ENCODE measurements at places on chromosomes 7 and 10. TPM values are rescaled to one million over a fixed set of nuclear protein-coding genes. Genes with fewer than 3 reads are reported as not detected.

DNA sequence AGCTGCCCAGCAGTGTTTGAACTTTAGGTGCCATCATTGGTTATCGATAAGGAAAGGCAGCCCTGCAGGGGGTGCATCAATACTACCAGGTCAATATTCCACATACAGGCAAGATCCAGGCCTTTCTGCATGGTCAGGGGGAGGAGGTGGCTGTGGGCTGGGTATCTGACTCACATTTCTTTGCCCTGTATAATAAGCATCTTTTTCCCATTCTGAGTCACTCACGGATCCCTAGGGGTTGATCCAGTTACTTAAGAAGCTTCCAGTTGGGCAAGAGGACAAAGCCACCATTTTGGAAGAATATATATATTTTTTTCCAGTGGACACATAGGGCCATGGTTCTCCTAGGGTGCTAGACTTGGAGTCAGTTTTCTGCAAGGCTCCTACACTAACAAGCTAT, 114.2 kb upstream of the HABP2 start:
- no peak for DNase-seq

DNA sequence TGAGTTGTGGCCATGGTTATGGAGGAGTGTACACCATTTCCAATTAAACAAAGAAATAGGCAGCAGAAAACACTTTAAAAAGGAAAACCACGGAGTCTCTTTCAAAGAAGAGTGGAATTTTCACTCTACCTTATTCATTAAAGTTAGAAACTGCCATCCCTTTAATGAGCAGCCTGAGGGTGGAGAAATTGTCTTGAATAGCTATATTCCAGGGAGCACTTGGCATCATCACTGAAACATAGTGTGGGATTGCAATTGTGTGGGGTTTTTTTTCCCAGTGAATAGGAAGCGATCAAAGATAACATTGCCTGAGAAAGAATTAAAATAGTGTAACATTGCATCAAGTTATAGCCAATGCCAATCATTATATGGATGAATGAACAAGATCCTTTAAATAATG, 191.6 kb downstream of the TEX36 start:
- no peak for DNase-seq

- no peak for DNase-seq
Observed at GRCh38 chr10:127175357-127176110, 20.9 kb downstream of the INSYN2A start.

DNA sequence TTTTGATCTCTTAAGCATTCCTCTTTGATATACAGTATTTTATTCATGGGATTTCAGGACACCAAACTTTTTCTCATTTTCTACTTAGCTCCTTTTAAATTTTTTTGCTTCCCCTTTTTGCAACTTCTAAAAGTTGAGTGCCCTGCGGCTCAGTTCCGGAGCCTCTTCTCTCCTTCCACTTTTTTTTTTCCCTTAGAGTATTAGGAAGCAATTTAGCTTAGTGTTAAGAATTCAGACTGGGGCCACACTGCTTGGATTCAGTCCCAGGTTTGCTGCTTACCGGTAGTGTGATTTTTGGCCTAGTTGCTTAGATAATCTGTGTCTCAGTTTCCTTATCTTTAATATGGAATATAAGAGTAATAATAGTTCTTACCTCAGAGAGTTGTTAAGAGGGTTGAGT, 3.4 kb downstream of the STAM start:
- no peak for DNase-seq

DNA sequence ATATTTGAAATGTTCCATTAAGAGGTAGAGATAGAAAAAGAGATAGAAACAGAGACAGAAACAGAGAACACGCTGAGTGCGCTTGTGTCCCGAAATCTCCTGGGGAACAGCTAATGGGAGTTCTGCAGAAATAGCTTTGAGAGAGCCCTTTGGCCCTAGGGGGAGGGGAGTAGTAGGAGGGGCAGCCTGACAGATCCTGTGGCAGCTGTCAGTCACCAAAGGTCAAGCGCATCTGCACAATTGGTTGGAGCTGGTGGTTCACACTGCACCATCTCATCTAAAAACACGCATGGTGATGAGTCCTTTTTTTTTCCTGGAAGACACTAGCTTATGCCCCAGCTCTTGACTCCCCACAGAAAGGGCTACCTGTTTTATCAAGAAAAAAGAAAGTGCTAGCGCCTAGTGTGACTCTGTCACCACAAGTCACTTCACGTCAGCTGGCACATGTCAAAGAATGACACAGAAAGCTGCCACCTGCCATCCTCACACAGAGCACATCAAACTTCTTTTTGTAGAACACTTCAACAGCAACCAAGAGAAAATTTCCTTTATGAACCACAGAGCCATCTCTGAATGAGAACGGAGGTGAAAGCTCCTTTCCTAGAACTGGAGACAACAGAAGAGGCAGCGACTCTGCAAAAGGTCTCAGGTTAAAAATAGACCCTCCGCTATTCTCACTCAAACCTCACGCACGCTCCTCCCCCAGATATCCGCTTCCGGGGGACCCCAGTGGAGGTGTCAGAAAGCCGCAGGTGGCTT, 125.7 kb downstream of the GFRA1 start:
- no peak for DNase-seq

DNA sequence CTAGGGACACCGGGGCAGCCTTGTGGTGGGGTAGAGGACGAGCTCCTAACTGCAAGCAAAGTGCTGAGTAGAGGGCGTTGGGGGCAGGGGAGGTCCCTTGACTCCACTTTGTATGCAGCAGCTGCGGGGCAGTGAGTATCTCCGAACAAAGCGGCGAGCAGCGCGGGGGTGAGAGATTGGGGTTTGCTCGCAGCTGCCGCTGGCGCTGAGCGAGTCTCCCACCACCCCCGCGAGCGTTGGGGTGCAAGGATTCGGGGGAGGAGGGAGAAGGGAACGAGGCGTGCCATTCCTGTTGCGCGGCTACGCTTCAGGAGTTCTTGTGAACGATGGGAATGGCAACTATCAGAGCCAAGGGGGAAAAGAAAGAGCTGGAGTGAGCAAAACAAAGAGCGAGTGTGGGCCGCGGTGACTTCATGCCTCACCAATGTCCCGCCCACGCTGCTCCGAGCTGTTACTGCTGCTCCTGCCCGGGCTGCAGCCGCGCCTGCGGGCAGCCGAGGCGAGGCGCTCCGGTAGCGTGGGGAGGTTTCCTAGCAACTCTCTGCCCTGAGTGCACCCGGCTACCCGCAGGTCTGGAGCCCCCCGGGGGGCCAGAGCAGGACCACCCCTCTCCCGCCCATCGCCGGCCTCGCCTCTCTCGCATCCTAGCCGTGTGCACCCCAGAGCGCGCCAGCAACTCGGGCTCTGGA, at the start of gene ITGB8:
ITGB8 (plus strand) TSS at position 662 of the 689 bp plus-strand sequence. CDS start 907 bp downstream, outside the sequence.
- DNase-seq = peak; percentile 87

- DNase-seq = peak; percentile 32
Observed at GRCh38 chr7:116812860-116813259, 49.5 kb upstream of the CAPZA2 start.

DNA sequence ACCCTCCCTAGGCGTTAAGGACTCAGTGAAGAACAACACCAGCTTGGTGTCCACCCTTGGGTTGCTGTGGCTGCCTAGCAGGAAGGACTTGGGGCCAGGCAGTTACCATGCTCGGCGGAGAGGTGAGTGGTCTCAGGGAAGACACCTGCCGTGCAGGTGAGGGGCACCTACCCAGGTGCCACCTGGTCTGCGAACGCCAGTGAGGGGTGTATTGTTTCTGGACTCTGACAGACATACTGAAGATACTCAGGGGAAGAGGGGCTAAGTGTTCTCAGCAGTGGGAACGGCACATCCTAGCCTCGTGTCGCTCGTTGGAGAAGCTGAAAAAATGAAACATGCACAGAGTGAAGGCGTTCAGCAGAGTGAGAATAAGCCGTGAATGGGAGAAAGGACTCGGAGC, 22.6 kb downstream of the DOCK1 start:
- no peak for DNase-seq

Gene SAP25
- polyA plus RNA-seq = 1.6 TPM

Gene CDC123
- 121 TPM for polyA plus RNA-seq

GRCh38 chr7:23114896-23115295, 9.3 kb downstream of the KLHL7 start:
- no peak for DNase-seq

DNA sequence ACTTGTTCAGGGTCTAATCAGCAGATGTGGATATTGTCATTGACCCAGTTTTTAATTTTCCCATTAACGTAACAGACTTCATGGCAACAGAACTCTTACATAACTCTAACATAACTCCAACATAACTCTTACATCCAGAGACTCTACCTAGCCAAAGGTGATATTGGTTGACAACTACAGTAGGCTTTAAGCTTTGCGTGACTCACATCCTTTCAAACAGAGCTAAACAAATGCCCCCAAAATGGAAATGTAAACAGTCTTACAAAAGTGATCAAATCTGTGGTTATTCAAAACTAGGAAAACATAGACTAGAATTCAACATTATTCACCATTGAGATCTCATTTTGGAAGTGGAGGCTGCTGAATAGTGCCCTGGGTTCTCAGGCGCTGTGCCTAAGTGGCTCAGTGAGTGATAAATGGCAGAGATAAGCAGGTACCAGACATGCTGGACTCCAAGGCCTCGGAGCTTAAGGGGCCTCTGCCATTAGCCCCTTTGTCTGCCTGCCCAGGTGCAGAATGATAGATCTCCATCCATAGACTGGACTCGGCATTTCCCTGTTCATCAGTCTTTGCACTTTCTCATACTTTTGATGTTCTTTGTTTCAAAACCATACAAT, 34.3 kb upstream of the BTBD16 start:
- no peak for DNase-seq

Gene NYAP1
- 2.6 TPM for polyA plus RNA-seq

DNA sequence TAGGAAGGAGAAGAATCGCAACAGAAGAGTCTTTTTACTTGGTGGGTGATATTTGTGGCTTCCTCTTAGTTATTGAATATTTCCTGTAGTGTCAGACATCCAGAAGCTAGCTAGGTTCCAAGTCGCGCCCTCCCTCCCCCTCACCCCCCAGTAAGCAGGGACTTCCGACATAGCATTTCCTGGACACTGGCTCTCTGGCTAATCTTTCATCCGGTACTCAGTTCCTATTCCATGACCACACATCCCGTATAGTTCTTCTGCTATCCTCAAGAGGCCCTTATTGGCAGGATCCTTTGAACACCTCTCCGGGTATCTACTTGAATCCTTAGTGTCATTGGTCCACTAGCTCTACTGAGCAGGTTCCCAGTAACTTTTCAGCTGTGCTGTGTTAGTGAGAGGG, 167.8 kb downstream of the HDAC9 start:
- DNase-seq = no peak

DNA sequence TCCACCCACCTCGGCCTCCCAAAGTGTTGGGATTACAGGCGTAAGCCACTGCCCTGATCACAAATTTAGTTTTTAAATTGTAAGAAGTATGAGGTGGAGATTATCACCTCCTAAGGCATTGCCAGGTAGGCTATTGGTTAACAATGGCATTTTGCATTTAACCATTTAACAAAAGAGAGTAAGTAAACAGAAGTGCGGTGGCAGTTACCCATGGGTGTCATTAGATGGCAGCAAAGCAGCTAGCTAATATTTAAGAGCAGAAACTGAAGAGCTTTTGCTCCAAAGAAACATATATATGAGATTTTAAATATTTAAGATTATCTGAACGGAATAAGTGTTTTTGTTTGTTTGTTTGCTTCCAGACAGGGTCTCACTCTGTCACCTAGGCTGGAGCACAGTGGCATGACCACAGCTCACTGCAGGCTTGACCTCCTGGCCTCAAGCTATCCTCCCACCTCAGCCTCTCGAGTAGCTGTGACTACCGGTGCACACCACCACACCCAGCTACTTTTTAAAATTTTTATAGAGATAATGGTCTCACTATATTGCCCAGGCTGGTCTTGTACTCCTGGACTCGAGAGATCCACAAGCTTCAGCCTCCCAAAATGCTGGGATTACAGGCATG, 325.5 kb upstream of the C7orf33 start:
- DNase-seq = no peak

- DNase-seq = no peak
Observed at GRCh38 chr7:29915481-29916215, 74.0 kb downstream of the SCRN1 start.

DNA sequence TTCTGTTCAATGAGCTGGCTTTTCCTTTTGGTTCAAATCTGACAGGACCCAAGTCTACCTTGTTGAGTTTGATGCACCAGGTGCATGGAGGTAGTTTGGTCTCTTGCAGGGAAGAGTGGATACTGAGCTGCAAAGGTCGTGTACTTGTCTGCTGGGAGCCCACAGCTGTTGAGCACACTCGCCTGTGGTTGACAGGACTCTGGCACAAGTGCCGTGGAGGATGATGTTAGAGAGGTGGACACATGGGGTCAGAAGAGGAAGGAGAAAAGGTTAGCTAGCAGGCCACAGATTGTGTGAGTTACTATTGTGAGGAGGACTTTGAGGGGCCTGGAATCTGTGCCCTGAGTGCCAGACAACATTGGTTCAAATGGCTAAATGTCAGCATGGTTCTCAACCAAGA, 197.3 kb downstream of the CREB5 start:
- DNase-seq = no peak

- no peak for DNase-seq
Observed at GRCh38 chr7:98713165-98713810, 96.2 kb downstream of the NPTX2 start.

Gene CYP2W1
- polyA plus RNA-seq = 3.1 TPM

GRCh38 chr7:91913612-91914011, 27.1 kb upstream of the AKAP9 start:
- no peak for DNase-seq

Data from left renal cortex interstitium (tissue), 4 donors.